ENCODE measurements at places on chromosomes 7 and 10. TPM values are rescaled to one million over a fixed set of nuclear protein-coding genes. Genes with fewer than 3 reads are reported as not detected.

The SH2D4B gene
- total RNA-seq, result not detected

GRCh38 chr10:126979311-126979710 lies 74.1 kb downstream of the DOCK1 start:
- DNase-seq, result no peak

DNA sequence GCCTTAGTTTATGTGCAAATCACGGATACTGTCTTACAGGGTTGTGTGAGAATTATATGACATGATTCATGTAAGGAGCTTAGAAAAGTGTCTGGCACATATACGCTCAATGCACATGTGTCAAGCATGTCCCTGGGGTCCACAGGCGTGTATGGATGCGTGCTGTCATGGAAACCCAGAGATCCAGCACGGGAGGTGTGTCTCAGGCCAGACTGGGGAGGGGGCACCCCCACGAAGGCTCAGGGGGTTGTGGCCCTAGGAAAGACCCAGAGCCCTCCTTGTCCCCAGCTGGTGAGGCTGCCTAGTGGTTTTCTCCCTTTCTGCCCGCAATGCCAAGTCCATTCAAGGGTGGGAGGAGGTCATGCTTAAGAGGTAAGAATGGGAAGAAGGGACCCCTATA lies 9.1 kb downstream of the BTBD16 start:
- DNase-seq, result no peak

- no peak for DNase-seq
Observed at GRCh38 chr10:131630772-131631258, 270.0 kb upstream of the PPP2R2D start.

DNA sequence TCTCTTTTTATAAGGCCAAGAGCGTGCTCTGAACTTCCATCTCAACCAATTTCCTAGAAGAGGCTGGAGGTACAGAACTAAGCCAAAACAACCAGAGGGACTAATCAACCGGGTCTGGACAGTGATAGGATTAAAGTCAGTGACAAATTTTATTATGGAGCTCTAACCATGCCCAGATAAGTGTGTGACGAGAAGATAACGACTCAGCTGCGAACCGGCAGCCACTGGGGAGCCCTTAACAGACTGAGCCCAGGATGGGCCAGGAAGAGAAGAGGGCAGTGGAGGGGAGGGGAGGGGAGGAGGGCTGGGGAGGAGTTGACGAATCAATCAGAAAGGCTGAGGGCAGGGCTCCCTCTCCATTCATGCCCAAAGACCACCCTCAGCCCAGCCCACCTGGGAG lies 119.9 kb downstream of the PLXNA4 start:
- no peak for DNase-seq

The EIF5AL1 gene
- total RNA-seq, result 0.40 TPM

DNA sequence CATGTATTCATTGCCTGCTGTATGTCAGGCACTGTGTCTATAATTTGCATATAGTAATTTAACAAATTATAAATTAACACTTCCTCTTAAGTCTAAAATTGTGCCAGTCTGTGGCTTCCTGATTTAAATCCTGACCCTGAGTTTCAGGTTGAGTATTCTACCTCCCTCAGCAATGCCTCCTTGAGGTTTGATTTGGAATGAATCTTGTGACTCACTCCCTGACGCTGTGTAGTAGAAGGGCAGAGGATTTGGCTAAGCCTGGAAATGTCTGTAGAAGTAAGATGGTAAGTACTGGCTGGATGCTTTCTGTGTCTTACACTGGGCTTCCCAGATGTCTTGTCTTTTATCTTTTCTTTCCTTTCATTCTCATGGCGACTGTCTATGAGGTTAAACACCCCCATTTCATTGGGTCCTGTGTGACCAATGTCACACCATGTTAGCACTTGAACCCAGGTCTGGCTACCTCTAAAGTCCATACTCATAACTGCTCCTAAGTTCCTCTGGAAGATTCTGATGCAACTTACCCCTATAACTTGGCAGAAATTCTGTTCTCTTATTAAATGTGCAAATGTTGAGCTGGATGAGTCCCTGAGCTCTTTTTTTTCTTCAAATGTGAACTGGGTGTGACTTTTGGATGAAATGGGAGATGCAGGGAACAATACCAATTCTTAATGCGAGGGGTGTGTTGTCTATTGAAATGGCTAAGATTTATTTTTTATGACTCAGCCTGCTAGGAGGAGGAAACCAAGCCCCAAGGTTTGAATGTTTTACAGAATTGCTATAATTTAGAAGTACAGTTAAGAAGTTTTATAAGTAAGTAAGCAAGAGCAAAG lies 48.5 kb downstream of the PLCE1 start:
- no peak for DNase-seq

GRCh38 chr10:114576716-114577115 lies 81.4 kb downstream of the ABLIM1 start:
- DNase-seq, result no peak

DNA sequence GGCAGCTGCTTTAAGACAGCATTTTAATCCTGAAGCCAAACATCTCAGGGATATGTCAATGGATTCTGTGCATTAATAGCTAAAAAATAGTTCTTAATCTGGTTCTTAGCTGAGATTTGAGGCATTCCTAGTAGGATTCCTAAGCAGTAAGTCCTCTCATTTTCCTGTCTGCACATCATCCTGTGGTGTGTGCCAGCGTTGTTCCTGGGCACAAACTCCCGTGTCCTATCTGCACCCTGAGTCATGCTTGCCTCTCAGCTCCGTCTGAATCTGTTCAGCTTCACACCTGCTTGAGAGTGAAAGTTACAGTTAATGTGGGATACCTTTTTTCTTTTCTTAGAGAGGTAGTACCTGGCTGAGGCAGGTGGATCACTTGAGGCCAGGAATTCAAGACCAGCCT lies 19.5 kb downstream of the BAG3 start:
- DNase-seq, result no peak

The CALHM3 gene
- total RNA-seq, result not detected

- DNase-seq, result no peak
Observed at GRCh38 chr10:78578929-78579328, 489.8 kb upstream of the ZMIZ1 start.

The ODAD2 gene
- 0.82 TPM for total RNA-seq

GRCh38 chr7:158073845-158074840 lies 513.5 kb downstream of the PTPRN2 start:
- no peak for DNase-seq

GRCh38 chr7:33494474-33494873 lies 365.1 kb downstream of the BBS9 start:
- no peak for DNase-seq

- no peak for DNase-seq
Observed at GRCh38 chr10:89707372-89707771, 6.0 kb downstream of the KIF20B start.

The CAV2 gene
- total RNA-seq, result 112 TPM

- no peak for DNase-seq
Observed at GRCh38 chr10:132742167-132742836, 43.6 kb downstream of the NKX6-2 start.

DNA sequence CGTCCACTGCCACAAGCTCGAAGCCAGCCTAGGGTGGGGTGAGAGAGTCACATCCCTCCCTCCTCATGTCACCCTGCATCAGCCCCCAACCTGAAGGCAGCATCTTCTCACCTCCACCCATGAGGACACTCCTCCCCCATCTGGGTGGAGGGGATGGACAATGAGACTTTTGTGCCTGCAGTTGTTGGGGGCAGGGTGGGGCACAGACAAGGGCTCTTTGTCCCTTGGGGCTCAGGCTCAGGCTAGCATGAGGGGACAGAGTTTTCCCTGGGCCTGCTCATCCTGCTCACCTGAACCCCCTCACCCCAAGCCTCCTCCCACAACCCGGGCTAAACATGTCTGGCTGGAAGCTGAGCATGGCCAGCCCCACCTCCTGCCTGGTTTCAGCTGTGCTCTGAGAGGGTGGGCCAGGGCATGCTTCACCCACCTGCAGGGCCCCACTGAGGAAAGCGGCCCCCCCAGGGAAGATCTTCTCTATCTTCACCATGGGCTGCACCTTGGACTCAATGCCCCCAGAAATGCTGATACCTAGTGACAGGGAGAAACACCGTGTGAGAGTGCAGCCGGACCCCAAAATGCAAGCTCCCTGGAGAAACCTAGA lies 9.3 kb downstream of the LZTS2 start:
- DNase-seq, result no peak
